ENCODE measurements at places on chromosomes 12 and 14.
A peak's percentile ranks its signal among the peaks of the same experiment; 100 is the strongest.

GRCh38 chr12:56097738-56098137 is 6.6 kb upstream of the PA2G4 start:
- no peak for DNase-seq

DNA sequence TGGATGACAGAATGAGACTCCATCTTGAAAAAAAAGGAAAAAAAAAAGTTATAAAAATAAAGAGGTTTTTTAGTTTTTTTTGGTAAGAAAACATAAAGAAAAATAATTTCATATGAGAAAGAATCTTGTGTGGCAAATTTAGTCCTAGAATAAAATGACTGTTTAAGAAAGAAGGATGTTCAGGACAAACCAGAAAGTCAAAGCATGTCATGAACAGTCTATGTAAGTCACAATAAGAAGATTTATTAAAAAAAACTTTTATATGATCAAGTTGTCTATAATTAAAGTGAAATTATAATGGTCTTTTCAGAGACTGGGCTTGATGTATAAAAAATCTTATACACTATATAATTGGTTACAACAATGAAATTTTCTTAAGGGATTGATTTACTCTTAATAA is 68.1 kb upstream of the HECTD1 start:
- DNase-seq, result no peak

DNA sequence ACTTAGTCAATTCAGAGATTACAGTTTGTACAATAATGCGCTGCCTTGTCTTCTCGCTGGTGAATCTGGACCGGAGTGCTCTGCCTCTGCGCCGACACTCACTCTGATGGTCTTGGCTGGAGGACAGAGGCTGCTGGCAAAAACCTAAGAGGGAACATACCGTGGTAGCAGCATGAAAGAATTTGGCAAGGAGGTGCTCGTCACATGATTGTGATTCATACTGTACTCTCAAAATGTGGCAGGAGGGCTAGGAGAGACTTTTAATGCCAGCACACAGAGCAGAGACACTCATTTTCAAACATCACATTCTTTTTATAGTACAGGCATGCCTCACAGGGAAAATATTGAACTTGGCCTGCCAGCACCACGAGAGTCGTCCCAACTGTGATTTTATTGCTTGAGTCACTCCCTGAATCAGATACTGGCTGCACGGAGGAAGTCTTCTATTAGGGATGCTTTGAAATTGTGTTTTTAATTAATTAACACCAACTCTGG is 67.8 kb downstream of the HMGA2 start:
- DNase-seq, result peak; percentile 97

DNA sequence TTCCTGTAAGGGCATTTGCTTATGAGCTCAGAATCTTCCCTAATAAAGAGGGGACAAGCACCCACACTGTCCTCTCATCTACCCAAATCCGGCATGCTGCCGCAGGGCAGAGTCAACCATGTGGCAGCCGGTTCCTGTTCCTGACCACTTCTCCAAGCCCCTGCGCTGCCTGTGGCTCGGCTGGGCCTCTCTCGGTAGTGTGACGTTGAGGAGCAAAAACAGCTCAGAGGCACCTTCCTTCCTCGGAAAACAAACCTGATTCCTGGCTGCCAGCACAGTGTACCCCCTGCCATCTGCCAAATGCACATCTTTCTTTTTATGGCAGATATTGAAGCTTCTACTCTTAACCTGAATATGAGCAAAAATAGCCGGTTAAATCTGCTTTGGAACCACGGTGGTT is 50.5 kb downstream of the CFAP251 start:
- no peak for DNase-seq

DNA sequence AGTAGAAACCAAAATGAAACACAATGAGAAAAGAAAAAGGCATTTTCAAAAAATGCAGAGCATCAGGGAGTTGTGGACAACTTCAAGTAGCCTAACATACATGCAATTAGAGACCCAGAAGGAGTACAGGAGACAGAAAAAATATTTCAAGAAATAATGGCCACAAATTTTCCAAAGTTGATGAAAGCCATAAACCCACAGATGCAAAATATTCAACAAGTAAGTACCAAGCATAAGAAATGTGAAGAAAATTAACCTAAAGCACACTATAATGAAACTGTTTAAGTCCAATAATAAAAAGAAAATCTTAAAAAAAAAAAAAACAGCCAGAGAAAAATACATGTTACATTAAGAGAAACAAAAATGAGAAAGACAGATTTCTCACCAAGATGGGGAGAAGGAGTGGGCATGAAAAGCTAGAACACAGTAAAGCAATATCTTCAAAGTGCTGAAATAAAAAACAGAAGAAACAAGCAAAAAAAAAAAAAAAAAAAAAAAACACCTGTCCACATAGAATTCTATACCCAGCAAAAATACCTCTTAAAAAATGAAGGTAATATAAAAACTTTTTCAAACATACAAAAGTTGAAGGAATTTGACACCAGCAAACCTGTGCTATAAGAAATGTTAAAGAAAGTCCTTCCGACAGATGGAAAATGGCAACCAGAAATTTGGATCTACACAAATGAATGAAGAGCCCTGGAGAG is 77.1 kb downstream of the PRKAB1 start:
- no peak for DNase-seq

GRCh38 chr12:58171914-58172313 is 230.5 kb downstream of the ATP23 start:
- no peak for DNase-seq

DNA sequence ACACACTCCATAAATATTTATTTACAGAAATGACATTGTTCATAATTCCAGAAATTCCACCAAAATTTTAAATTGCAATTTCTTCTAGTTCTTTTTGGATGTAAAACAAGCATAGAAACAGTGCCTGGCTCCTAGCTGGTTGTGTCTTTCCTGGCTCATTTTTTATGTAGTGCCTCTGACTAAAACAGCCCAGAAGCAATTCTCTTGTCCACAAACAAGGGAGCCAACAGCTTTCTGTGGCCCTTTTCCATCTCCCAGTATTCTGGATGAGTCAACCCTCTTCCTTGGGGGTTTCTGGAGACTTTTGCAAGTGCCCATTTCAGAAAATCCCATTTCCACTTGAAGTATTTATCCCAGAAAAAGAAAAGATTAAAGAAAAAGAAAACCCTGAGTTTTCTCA is 141.4 kb downstream of the PHLDA1 start:
- DNase-seq, result no peak

All from brain microvascular endothelial cell (primary cell).